ENCODE measurements at places on chromosomes 1 and 21. TPM values are rescaled to one million over a fixed set of nuclear protein-coding genes. Genes with fewer than 3 reads are reported as not detected.

GRCh38 chr1:23634840-23635651 is 56.6 kb upstream of the RPL11 start:
- H3K27ac ChIP-seq = peak overlapping the region; percentile 86
- H3K36me3 ChIP-seq = no peaks in the 10 kb centered on the region
- peaks cover 14% of the 10 kb centered on the region for H3K4me1 ChIP-seq
- no peaks in the 10 kb centered on the region for H3K27me3 ChIP-seq

The NUF2 gene
- 23.8 TPM for total RNA-seq

DNA sequence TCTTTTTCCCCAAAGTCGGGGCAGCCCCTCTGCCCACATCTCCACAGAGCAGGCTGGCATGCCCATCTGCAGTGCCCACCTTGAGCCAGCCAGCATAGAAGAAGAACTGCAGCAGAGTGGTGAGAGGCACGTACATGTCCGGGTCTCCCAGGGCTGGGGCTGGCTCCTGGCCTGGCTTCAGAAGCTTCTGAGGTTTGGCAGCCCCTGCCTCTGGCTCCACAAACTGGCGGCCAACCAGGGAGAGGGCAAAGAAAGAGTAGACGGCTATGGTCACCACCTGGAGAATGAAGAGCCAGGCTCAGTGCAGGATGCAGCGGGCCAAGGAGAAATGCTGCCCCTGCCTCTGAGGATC is 3.0 kb downstream of the BEST4 start:
- peaks cover 30% of the 10 kb centered on the region for H3K36me3 ChIP-seq
- no peak overlapping the region for H3K27ac ChIP-seq
- no peaks in the 10 kb centered on the region for H3K27me3 ChIP-seq
- no peak overlapping the region for H3K4me3 ChIP-seq

- peaks cover 12% of the 10 kb centered on the region for H3K4me1 ChIP-seq
- DNase-seq = peak; percentile 52
- H3K27ac ChIP-seq = peak overlapping the region; percentile 90
- no peaks in the 10 kb centered on the region for H3K27me3 ChIP-seq
Observed at GRCh38 chr1:40450495-40451237, 390 bp downstream of the ZFP69B start.

- no peak overlapping the region for H3K27ac ChIP-seq
- no peaks in the 10 kb centered on the region for H3K36me3 ChIP-seq
- no peak overlapping the region for H3K4me3 ChIP-seq
Observed at GRCh38 chr1:152519851-152520250, 5.6 kb downstream of the CRCT1 start.

The SH2D1B gene
- not detected for total RNA-seq

The BSND gene
- not detected for total RNA-seq

The IFI16 gene
- total RNA-seq = 139 TPM

DNA sequence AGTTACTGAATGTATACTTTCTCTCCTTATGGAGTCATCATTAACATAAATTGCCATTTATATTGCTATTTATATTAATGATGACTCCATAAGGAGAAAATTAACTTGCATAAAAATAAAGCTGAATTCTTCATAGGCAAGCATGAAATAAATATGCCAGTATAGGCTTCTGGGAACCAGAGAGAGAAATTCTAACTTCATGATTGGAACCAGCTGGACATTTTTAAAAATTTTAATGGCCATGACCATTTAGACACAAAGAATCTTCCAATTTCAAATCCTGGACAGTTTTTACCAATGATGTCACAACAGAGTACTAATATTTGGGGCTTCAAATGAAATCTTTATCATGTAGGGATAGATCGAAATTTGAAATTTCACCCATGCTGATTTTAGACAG is 268.7 kb downstream of the PTGER3 start:
- no peaks in the 10 kb centered on the region for H3K36me3 ChIP-seq
- H3K27ac ChIP-seq = no peak overlapping the region
- H3K4me1 ChIP-seq = no peaks in the 10 kb centered on the region
- DNase-seq = no peak

The KCNE1 gene
- total RNA-seq = 0.20 TPM

DNA sequence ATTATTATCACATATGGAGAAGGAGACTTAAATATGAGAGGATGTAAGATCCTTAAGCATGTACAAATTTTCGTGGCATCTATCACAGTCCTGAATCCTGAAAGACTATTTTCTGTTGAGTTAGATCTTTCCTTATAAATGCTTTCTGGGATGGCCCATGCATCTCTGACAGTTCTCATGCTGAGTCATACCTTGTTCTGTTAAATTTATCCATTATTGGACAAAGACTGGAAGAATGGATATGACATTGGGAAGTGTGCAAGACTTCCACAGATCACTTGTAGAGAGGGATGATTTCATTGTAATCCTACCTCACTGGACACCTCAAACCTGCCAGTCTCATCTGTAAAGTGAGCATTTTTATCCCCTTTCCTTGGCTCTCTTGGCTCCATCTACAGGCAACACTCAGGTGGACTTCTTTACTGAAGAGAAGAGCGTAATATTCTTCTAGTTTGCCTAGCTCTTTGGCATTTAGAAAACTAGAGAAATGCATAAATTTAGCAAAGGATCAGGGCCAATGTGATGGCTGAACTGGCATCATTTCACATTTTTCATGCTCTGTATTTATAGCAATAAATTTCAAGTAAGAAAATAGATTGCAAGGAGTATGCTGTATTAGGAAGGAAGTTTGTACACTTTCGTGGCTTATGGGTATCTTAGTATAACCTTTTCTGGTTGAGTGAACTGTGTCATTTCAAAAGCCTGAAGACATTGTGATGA is 128.2 kb downstream of the NFIA start:
- H3K27ac ChIP-seq = no peak overlapping the region
- H3K4me1 ChIP-seq = no peaks in the 10 kb centered on the region
- no peaks in the 10 kb centered on the region for H3K27me3 ChIP-seq
- no peak overlapping the region for H3K4me3 ChIP-seq

DNA sequence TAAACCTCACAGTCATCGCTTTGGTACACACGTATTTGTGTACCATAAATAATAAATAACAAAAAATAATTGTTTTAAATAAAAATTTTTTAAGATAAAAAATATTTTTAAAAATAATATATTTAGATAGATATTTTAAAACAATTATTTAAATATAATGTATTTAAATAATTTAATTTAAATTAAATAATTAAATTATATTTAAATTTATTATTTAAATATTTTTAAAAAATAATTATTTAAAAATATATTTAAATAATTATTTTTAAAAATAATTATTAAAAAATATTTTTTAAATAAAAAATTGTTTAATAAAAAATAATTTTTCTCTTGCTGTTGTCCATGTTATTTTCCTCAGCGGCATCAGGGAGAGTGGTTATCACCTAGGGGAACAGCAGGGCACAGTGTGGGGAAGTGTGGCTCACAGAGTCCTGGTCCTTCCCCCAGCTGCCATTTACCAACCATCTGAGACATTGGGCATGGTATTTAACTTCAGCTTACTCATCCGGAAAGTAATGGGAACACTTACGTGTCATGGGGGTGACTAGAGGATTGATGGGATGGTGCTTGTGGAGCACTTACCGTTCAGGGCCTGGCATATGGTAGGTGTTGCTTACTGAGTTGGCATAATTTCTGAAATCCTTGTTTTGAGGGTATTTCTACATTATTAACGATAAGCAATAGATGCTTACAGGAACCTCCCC is 92.9 kb upstream of the TSPAN2 start:
- no peak overlapping the region for H3K27ac ChIP-seq
- H3K4me3 ChIP-seq = no peak overlapping the region
- H3K4me1 ChIP-seq = peaks cover 29% of the 10 kb centered on the region
- peak; percentile 53 for DNase-seq

DNA sequence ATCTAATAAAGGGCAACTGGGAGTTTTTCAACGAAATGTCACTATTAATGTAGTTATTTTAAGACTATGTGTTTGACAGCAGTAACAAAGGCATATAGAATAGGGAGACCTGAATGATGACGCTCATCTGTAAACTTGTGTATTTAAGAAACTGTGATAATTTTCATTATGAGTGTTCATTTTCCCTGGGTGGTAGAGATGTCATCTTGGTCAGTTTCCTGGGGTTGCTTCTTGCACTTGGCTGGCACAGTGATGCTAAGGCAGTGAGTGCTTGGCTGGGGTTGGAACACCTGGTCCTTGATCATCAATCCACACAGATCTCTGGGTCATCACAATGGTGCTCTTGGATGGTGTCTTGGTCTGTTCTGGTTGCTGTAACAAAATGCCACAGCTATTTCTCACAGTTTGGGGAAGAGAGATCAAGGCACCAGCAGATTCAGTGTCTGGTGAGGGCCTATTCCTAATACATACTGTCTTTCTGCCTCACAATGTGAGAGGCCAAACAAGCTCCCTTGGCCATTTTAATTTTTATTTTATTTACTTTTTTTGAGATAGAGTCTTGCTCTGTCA is 7.9 kb upstream of the SMYD2 start:
- no peaks in the 10 kb centered on the region for H3K36me3 ChIP-seq
- H3K4me1 ChIP-seq = no peaks in the 10 kb centered on the region
- peaks cover 48% of the 10 kb centered on the region for H3K27me3 ChIP-seq
- no peak overlapping the region for H3K27ac ChIP-seq

- H3K27me3 ChIP-seq = peaks cover 14% of the 10 kb centered on the region
- H3K4me1 ChIP-seq = peaks cover 19% of the 10 kb centered on the region
- peak overlapping the region; percentile 73 for H3K27ac ChIP-seq
- DNase-seq = peak; percentile 5
- peaks cover 6% of the 10 kb centered on the region for H3K36me3 ChIP-seq
- H3K4me3 ChIP-seq = peak overlapping the region; percentile 10
Observed at GRCh38 chr21:41478319-41479177, 29.4 kb downstream of the TMPRSS2 start.

DNA sequence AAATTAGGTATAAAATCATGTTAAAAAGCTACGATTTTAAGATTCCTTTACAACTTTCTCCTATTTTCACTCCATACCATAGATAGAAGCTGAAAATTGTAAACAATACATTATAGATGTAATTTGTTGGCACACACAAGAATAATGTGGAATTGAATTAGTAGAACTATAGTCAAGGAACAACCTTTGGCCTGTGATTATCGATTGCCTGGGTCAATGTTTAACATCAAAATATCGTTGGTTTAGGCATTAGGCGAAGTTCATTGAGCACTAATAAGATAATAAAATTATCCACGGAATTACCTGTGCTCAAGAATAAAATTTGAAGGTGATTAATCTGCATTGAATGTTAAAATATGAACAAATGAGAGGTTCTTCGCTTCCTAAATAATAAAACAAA is 455.1 kb upstream of the ZP4 start:
- peaks cover 5% of the 10 kb centered on the region for H3K4me1 ChIP-seq
- H3K4me3 ChIP-seq = no peak overlapping the region
- no peak overlapping the region for H3K27ac ChIP-seq
- H3K27me3 ChIP-seq = no peaks in the 10 kb centered on the region
- DNase-seq = no peak

DNA sequence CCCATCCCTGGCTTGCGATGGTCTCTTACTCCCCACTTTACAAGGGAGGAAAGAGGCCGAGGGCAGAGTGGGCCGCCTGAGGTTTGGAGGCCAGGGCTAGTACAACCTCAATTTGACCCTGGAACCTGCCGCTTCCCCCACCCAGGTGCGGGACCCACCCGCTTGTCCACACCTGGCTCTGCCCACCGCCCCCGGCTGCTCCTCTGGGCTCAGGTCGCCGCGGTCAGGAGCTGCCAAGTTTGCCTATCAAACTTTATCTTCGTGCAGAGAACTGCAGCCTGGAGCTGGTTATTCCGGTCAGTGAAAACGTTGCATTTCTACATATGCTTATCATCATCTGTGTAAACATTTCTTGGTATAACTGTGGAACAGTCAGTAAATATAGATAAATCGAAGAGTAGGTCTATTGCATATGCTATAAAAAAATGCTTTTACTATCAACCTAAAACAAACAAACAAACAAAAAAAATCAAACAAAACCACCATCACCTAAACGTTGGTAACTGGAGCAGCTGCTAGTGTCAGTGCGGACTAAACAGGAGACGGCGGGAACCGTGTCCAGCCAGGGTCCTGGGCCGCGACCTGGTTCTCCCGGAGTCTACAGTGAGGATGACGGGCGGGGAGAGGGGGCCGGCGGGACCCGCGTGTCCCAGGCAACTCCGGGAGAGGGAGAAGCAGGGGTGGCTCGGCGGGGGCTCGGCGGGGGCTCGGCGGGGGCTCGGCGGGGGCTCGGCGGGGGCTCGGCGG is 906 bp upstream of the ADARB1 start:
- H3K27ac ChIP-seq = peak overlapping the region; percentile 54
- H3K4me3 ChIP-seq = peak overlapping the region; percentile 84
- peak; percentile 19 for DNase-seq
- no peaks in the 10 kb centered on the region for H3K27me3 ChIP-seq

- peaks cover 62% of the 10 kb centered on the region for H3K27me3 ChIP-seq
- no peaks in the 10 kb centered on the region for H3K4me1 ChIP-seq
- no peaks in the 10 kb centered on the region for H3K36me3 ChIP-seq
Observed at GRCh38 chr1:184030433-184031091, 7.0 kb downstream of the COLGALT2 start.

DNA sequence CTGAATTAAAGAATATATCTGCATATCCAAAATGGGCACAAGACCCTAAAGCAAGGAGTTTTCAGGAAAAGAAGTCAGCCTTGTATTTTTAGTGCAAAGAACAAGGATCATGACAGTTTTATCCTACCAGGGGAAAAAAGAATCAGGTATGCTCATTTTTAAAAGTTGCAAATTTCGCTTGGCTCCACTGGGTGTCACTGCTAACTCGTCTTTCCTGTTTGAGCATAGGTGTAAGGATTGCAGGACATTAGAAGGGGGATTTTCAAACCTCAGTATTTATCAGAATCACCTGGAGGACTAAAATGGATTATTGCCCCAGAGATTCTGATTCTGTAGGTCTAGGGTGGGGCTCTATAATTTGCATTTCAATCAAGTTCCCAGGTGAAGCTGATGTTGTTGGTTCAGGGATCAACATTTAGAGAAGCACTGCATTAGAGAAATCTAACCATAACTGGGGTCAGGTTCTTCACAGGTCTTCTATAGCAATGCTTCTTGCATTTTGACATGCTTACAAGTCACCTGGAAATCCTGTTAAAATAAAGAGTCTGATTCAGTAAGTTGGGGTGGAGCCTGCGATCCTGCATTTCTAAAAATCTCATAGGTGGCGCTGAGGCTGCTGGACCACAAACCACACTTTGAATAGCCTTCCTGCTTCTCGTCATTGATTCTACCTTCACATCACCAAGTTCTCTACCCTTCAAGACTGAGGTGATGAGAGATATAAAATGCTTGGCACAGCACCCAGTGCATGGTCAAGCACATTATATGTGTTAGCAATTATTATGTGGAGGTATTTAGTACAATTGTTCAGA is 39.6 kb downstream of the NUF2 start:
- H3K4me3 ChIP-seq = no peak overlapping the region
- peak; percentile 58 for DNase-seq
- no peaks in the 10 kb centered on the region for H3K4me1 ChIP-seq
- H3K27ac ChIP-seq = no peak overlapping the region
- H3K36me3 ChIP-seq = no peaks in the 10 kb centered on the region

The MATN1 gene
- total RNA-seq = 0.47 TPM

GRCh38 chr1:177243773-177244172 is 73.0 kb downstream of the BRINP2 start:
- no peak for DNase-seq
- no peaks in the 10 kb centered on the region for H3K36me3 ChIP-seq
- H3K27ac ChIP-seq = no peak overlapping the region
- no peaks in the 10 kb centered on the region for H3K4me1 ChIP-seq

All from MCF 10A (cell line).